ENCODE measurements at places on chromosomes 12 and 14. TPM values are rescaled to one million over a fixed set of nuclear protein-coding genes. Genes with fewer than 3 reads are reported as not detected.

GRCh38 chr12:127620735-127621355 is 646.1 kb upstream of the TMEM132C start:
- no peak for DNase-seq

DNA sequence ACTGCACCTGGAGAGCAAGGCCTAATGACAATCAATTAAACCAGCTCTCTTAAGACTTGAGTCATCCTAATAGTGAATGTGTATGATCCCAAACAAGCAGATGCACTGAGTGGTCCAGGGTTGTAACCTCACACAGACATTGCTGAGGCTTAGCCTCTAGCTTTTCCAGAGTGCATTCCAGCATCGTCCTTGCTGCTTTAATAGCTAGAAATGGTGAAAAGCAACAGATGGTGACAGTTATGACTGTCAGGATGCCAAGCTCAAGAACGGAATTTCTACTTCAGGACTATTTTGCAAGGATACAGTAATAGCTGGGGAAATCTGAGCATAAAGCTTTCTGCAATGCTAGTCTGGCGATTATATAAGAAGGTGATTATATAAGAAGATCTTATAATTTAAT is 34.6 kb downstream of the PTPRR start:
- no peak for DNase-seq

DNA sequence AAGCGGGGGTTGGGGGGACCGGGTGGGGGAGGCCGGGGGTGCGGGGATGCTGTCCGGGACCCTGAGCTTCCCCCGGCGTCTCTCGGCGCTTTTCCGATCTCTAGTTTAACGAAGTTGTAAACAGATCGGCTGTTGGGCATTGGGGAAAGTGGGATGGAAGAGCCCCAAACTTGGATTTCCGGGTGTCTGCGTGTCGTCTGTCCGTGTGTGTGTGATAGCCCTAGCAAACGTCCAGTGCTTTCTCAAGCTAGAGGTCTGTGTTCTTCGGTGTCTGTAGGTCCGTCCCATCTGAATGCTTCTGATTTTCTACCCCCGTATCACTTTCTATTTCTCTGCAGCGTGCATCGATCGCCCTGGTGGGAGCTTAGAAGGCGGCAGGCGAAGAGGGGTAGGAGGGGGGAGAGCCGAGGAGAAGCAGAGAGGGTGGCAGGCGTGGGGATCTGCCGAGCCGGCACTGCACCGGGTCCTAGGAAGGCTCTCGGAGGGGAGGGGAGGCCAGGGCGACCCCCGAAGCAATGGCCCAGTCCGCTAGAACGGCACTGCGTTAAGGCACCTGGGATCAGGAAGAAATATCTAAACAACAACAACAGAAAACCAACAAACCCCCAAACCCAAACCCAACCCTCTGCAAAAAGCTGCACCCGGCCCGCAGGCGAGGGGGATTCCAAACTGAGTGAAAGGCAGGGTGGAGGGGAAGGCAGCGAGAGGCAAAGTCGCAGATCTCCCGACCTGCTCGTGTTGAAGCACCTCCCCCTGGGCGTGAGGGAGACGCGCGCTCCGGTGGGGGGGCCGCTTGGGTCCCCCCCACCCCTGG is 1.0 kb downstream of the KCNA1 start:
- DNase-seq, result no peak

GRCh38 chr12:94768398-94769046 is 118.2 kb upstream of the TMCC3 start:
- no peak for DNase-seq

DERA gene
- total RNA-seq, result 22.8 TPM

GPD1 gene
- total RNA-seq, result 9.5 TPM

SMIM41 gene
- total RNA-seq, result 0.19 TPM
